ENCODE measurements at places on chromosomes 6 and 20. TPM values are rescaled to one million over a fixed set of nuclear protein-coding genes. Genes with fewer than 3 reads are reported as not detected.
A peak's percentile ranks its signal among the peaks of the same experiment; 100 is the strongest.

The RAET1E gene
- not detected for total RNA-seq

- no peaks in the 10 kb centered on the region for H3K36me3 ChIP-seq
- H3K4me3 ChIP-seq, result no peak overlapping the region
- no peaks in the 10 kb centered on the region for H3K4me1 ChIP-seq
These were observed 101.2 kb downstream of the ERMARD start for GRCh38 chr6:169852504-169853195.

DNA sequence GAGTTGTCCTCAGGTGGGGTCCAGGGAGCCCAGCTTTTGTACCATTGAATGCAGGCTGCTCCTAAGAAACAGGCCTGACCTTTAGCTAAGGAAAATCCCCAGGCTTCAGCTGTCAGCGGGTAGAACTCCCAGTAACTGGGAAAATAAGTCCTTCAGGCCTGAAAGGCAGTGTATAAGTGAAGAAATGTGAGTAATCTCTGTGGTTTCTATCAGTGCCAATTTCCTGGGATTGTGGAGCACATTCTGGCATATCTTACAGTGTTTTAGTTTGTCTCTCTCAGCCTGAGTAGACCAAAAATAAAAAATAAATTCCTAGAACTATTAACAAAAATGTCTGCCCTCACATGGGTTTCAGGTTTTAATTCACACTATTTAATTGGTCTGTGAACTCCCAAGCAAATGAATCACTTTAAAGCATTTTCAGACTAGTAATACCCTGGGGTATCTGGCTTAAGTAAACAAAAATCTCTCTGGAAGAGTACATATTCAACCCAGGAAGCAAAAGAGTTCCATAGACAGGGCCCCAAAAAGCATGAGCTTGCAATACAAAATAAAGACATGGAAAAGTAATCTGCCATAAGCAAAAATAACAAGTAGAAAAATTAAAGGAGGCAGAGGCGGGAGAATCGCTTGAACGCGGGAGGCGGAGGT, 566.2 kb upstream of the NOX3 start:
- no peak for DNase-seq

The ULBP1 gene
- total RNA-seq, result not detected

DNA sequence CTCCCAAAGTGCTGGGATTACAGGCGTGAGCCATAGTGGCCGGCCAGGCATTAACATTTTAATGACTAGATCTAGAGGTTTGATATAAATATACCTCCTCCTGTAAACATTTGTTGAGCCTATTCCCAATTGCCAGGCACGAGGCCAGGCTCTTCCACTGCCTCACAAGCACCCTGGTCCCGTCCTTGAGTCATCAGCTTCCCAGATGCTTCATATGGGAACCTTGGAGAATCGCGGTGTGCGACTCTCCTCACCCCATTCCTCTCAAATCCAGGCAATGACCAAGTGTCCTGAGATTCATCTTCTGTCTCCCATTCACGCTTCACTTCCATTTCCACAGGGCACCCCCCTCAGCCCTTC, 35.9 kb upstream of the PIM1 start:
- peaks cover 57% of the 10 kb centered on the region for H3K4me1 ChIP-seq
- DNase-seq, result peak; percentile 29
- no peak overlapping the region for H3K4me3 ChIP-seq
- no peaks in the 10 kb centered on the region for H3K36me3 ChIP-seq

DNA sequence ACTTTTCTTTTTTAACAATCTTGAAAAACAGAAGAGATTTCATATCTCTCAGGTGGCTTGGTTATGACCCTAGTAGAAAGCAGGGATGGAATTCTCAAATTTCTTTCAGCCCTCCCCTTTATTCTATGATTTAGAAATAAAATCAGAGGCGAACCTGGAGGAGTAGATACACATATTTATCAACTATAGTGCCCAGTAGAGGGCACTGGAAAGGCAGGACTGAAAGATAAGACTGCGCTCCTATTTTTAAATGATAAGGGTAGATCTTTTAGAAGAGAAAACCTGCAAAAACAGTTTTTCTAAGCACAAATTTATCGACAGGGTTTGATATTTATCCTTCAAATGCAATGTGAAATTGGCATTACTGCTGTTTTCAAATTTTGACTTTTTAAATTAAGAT, 1296.6 kb downstream of the EPHA7 start:
- no peaks in the 10 kb centered on the region for H3K4me1 ChIP-seq
- H3K4me3 ChIP-seq, result no peak overlapping the region
- H3K27me3 ChIP-seq, result no peaks in the 10 kb centered on the region
- no peak for DNase-seq

- H3K27ac ChIP-seq, result no peak overlapping the region
- H3K27me3 ChIP-seq, result no peaks in the 10 kb centered on the region
- H3K4me1 ChIP-seq, result no peaks in the 10 kb centered on the region
- DNase-seq, result no peak
- no peaks in the 10 kb centered on the region for H3K36me3 ChIP-seq
- H3K4me3 ChIP-seq, result no peak overlapping the region
These were observed 1108.1 kb downstream of the GRIK2 start for GRCh38 chr6:102501615-102502014.

DNA sequence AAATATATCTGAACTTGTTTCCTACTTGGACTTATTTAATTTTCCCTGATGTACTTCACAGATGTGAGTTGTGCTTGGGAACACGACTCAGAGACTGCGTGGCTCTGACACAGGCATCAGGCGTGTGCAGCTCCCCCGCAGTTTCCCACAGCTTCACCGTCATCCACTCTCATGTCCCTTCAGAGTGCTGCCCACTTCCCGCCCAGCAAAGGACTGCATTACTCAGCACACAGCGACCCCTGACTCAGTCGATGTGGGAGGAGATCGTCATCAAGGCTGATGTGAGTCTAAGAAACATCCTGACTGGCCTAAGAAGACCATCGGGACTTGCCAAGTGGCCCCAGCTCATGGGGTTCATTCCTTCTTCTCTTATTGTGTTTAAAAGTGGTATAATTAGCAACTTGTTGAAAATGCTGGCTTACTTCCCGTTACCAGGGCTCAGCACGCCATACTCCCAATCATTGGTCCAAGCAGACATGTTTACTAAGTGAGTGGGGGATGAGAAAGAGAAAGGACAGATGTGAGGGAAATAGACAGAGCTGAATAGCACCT, 539.4 kb upstream of the JARID2 start:
- peak; percentile 27 for DNase-seq
- H3K27me3 ChIP-seq, result no peaks in the 10 kb centered on the region
- H3K27ac ChIP-seq, result no peak overlapping the region
- H3K4me3 ChIP-seq, result no peak overlapping the region
- H3K4me1 ChIP-seq, result no peaks in the 10 kb centered on the region
- H3K36me3 ChIP-seq, result no peaks in the 10 kb centered on the region

DNA sequence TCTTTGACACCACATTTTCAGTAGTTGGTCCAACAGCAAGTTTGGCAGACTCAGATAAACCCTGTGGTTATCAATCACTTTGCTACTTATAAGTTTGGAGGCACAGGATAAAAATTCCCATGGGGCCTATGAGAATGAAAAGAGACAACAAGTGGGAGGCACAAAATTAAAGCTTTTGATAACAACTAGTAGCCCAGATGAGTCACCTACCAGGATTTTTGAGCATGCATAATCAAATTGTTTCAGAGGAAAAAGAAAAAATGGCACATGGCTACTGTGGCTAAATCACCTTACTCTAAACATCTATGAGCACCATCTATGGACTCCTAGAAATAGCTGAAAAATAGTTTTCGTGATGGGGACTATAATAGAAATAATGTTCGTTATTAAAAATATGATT, 40.8 kb upstream of the BMP5 start:
- H3K4me3 ChIP-seq, result no peak overlapping the region
- H3K27me3 ChIP-seq, result no peaks in the 10 kb centered on the region
- H3K27ac ChIP-seq, result no peak overlapping the region
- DNase-seq, result no peak

DNA sequence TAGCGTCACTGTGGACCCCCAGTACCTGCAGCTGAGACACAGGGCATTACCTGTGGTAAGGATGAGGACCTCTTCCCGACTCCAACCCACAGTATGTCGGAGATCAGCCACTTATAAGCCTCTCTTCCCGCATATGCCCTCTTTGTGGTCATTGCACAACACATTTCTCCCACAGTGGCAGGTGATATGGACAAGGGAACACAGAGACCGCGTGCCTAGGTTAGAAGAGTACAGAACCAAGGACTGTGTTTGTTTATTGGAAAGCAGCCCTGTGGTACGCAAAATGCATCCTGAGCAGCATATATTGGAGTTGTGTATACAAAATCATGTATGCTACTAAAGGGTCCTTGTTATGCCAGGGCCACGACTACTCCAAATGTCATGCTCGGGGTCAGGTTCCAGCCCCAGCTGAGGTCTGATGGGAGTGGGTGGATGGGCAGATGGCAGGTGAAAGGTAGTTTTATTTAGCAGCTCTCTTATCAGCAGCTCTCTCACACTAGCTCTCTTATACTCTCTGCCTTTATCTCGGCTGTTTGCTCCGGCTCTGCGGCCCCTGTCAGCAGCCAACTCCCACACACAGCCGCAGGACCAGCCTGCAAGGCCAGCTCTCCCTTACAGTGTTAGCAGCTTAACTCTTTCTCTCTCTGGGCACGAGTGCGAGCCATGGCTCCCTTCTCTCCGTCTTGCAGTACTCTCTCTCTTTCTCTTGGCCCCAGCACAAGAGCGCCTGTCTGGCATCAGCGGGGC, 569.0 kb downstream of the KIF16B start:
- no peak overlapping the region for H3K27ac ChIP-seq
- H3K27me3 ChIP-seq, result no peaks in the 10 kb centered on the region
- no peak overlapping the region for H3K4me3 ChIP-seq
- DNase-seq, result no peak
- no peaks in the 10 kb centered on the region for H3K4me1 ChIP-seq

DNA sequence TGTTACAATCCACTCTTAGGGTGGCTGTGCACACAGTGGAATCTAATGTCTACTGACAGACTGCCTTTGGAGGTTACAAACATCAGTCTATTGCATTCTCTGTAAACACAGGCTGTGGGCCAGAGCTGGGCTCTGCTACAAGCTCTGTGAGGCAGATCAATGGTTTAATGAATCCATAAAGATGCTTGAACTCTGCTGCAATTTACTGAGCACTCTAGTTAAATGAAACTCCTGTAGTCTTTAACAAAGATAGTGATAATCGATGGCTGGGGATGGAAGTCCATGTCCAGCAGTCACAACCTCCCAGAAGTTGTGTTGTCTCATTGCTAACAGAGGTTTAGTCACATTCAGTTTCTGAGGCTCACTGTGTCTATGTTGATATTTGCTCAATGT, 50.5 kb downstream of the SOBP start:
- no peak overlapping the region for H3K4me3 ChIP-seq
- H3K27ac ChIP-seq, result no peak overlapping the region
- DNase-seq, result no peak
- H3K4me1 ChIP-seq, result peaks cover 4% of the 10 kb centered on the region

DNA sequence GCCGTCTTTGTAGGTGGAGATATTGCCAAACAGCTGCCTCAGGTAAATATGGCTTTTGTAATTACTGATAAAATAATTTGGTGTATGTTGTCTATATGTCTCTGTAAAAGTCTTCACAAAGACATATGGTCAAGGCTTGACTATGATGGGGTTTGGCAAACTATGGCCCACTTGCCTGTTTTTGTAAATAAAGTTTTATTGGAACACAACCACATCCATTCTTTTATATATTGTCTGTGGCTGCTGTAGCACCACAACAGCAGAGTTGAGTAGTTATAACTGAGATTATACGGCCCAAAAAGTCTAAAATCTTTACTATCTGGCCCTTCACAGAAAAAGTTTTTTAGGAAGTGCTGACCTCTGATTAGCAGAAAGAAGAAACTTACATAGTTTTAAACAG, 133.6 kb downstream of the DNAH8 start:
- H3K36me3 ChIP-seq, result no peaks in the 10 kb centered on the region
- H3K27ac ChIP-seq, result no peak overlapping the region
- no peak overlapping the region for H3K4me3 ChIP-seq
- no peaks in the 10 kb centered on the region for H3K27me3 ChIP-seq

- DNase-seq, result no peak
- peaks cover 18% of the 10 kb centered on the region for H3K4me1 ChIP-seq
- no peak overlapping the region for H3K27ac ChIP-seq
- no peak overlapping the region for H3K4me3 ChIP-seq
- no peaks in the 10 kb centered on the region for H3K27me3 ChIP-seq
These were observed 173.8 kb downstream of the PTPRK start for GRCh38 chr6:128346569-128346968.

DNA sequence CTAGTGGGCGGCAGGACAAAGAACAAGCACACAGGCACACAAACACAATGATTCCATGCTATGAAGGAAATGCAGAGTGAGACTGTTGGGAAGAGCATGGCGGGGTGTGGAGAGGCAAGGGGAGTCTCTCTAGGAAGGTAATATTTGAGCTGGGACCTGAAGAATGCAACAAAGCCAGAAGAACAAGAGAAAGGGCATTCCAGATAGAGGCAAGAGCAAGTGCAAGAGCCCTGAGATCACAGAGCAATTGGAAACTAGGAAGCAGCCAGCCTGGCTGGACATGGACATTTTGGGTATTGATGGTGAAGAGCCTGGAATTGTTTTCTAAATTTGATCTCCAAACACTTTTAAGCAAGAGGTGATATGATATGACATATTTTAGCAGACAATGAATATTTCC, 15.4 kb downstream of the SRXN1 start:
- H3K27ac ChIP-seq, result no peak overlapping the region
- no peaks in the 10 kb centered on the region for H3K36me3 ChIP-seq
- H3K4me1 ChIP-seq, result no peaks in the 10 kb centered on the region
- peaks cover 4% of the 10 kb centered on the region for H3K27me3 ChIP-seq
- no peak overlapping the region for H3K4me3 ChIP-seq

- no peaks in the 10 kb centered on the region for H3K36me3 ChIP-seq
- no peak overlapping the region for H3K4me3 ChIP-seq
- DNase-seq, result no peak
These were observed 41.6 kb downstream of the KCNQ2 start for GRCh38 chr20:63430891-63431290.

The DSTN gene
- total RNA-seq, result 392 TPM

- no peaks in the 10 kb centered on the region for H3K4me1 ChIP-seq
- no peak overlapping the region for H3K4me3 ChIP-seq
- H3K27ac ChIP-seq, result no peak overlapping the region
- no peaks in the 10 kb centered on the region for H3K27me3 ChIP-seq
- no peak for DNase-seq
These were observed 422.6 kb downstream of the HTR1B start for GRCh38 chr6:77040568-77041195.

- no peak for DNase-seq
- no peaks in the 10 kb centered on the region for H3K36me3 ChIP-seq
- no peak overlapping the region for H3K4me3 ChIP-seq
- H3K27ac ChIP-seq, result no peak overlapping the region
- H3K27me3 ChIP-seq, result no peaks in the 10 kb centered on the region
These were observed 356.8 kb upstream of the ARID1B start for GRCh38 chr6:156420172-156420993.

The LRRN4 gene
- not detected for total RNA-seq

- peaks cover 4% of the 10 kb centered on the region for H3K4me1 ChIP-seq
- no peak overlapping the region for H3K27ac ChIP-seq
- H3K27me3 ChIP-seq, result no peaks in the 10 kb centered on the region
- H3K4me3 ChIP-seq, result no peak overlapping the region
- no peaks in the 10 kb centered on the region for H3K36me3 ChIP-seq
These were observed 65.6 kb downstream of the SCAND1 start for GRCh38 chr20:35888657-35889056.

Measured in transverse colon (tissue), 4 donors.